ENCODE measurements at places on chromosomes 2 and 18.

- no peak for DNase-seq
Measured at GRCh38 chr18:54033052-54033451, 191.4 kb downstream of the MBD2 start.

GRCh38 chr18:78127041-78127440 lies 852.6 kb upstream of the SALL3 start:
- no peak for DNase-seq

DNA sequence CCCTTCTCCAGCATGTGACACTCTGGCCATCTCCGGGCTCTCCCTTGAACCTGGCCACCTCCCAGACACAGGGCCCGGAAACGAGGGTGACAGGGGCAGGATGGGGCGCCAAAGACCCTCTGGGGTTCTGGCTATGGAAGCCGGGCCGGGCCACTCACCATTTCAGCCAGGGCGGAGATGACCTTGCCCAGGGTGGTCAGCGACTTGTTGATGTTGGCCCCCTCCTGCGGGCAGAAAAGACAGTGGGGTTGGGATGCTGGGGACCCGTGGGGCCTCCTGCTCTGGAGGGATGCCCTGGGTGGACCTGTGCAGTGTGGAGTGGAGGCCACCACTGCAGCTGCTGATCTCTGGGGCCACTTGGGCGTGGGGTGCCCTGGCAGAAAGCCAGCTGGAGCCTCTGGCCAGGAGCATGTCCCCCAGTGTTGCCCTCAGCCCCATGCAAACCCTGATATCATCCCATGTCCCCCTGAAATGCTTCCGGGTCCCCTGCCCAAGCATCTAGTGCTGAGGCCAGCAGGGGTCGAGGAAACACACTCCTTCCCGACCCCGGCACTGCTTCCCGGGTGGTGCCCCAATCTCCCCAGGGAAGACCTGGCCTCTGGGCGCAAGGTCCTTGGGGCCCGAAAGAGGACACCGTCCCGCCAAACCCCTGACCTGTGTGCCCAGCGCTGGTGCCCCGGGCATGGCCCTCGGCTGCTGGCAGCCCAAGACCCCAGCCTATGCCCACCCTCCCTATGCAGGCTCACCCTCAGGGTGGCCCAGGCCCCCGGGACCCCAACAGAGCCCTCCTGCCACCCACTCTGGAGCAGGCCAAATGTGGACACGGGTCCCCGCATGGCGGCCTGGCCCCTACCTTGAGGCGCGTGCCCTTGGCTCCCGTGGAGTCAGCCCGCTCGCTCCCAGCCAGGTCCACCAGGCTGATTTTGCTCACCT lies 36.9 kb downstream of the KIF1A start:
- no peak for DNase-seq

GRCh38 chr2:24818721-24819167 lies 25.5 kb downstream of the CENPO start:
- no peak for DNase-seq

DNA sequence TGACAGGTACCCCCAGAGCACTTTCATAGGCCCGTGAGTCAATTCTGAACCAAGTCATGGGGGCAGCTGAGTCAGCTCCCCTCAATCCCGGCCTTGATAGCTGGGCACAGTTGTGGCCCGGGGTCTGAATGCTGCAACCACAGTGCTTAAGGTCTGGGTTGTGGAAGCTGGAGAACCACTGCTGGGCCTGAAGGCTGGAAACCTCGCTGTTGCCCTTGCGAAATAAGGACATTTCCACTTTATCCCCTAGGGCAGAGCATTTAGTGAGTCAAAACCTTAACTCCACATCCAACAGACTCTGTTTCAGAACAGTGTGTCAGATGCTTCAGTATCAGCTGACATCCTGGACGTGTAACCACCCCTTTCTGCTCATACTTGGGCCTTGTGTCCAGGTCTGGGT lies 58.6 kb downstream of the SP110 start:
- DNase-seq: no peak

GRCh38 chr2:123656590-123656989 lies 368.5 kb upstream of the CNTNAP5 start:
- DNase-seq: no peak

- DNase-seq: peak; percentile 65
Measured at GRCh38 chr2:241803387-241804325, 5.3 kb upstream of the NEU4 start.

DNA sequence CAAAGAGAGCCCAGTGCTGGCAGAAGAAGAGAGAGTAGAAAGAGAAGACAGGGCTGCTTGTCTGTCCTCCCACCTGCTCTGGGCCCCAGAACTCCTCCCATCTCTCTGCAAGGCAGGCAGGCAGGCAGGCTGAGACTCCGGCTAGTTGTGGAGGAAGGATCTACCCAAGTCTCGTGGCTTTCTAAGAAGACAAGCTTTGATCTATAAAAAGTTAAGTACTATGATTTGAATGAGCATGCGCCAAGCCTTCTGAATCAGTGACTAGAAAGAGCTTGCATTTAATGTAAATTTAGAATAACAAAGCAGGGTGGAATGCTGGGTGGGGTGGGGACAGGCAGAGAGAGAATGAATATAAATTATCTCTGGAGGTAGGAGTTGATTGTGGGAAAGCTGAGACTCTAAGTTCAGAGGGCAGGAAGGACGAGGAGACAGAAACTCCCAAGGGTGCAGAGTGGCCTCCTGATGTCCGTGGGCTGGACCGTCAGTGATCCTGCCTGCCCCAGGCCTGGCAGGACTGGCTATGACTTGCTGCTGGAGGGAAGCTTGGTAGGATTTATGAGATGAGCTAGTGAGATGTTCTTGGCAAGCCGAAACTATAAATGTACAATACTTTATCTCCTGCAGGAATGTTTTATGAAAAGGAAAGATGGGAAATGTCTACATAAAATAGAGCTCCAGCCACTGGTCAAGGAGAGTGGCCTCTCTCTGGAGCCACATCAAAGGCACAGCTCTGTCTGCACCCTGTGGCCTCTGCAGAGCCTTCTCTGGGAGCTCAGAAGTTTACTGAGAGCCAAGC lies 447.5 kb downstream of the TNS1 start:
- DNase-seq: no peak

DNA sequence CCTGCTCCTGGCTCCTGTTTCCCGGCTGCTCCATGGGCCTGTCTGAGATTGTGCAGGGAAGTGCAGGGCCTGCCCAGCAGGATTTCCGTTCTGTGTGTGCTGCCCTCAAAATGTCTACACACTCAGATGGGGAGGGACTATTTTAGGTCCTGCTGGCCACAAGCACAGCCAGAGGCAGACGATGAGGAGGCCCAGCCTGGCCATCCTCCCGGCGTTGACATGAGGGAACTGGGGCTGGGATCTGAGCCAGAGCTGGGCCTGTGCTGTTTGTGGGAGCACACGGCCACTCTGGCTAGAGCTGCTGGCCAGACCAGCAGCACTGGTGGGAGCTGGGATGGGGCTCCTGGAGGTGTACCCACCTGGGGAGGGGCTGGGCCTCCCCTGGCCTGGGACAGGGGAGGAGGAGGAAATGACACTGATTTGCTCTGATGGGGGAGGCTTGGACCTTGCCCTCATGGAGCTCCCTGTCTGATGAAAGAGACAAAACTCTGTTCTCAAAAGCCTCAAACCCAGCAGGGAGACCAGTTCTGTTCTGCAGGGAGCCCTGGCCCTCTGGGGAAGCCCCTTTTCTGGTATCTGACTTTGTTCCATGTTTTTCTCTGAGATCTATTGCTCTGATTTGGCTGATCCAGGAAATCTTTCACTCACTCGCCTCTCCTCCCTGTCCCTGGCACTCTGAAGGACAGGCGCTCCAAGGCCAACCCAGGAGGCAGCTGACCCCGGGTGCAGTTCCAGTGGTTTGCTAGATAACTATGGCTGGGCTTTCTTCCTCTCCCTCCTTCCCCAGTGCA lies 161.8 kb downstream of the DYSF start:
- DNase-seq: no peak

DNA sequence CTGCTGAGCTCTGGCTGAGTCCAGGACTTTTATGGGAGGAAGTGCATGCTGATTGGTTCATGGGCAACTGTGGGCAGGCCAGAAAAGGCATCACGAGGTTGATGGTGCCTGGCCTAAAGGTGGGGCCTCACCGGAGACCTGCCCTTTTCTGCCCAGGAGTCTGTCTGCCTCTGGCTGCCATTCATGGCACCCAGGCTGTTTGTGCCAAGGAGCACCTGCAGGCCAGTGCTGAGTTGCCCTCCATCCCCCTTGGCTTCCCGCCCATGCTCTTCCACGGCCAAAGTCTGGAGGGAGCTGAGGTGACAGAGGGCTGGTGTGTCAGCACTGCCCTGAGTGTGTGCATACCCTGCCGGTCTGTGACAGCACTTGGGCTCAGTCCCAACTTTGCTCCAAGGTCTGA lies 123.2 kb downstream of the PTH2R start:
- no peak for DNase-seq

DNA sequence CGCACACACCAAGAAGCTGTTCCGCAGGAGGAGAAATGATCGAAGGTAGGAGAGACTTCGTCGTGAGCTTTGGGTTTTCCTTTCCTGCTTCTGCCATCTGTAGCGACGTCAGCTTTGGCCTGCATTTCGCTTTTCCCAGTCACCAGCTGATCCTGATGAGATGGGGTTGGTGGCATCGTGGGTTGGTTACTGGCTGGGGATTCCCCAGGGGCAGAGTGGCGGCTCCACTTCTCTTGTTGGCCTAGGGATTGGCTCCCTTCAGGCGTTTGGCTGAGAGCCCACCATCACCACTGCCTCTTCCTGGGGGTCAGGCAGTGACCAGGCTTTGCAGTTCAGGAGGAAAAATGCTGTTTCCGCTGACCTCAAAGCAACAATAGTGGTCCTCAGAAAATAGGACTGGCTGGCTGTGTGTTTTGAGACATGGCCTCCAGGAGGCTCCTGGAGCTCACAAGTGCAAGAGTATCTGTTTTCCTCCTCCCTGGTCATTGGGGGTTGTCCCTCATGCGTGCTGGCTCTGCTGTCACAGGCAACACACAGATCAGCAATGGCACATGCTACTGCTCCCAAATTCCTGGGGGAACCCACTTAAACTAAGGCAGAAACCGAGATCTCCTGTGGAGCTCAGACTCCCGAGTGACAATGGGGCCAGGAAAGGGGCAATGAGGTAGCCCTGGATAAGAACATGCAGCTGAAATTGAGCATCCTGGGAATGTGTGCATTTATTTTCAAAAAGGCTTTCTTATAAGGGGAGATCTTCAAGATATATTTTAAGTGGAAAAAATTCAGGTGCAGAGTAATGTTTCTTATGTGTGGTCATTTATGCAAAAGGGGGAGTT lies 173.0 kb downstream of the CTIF start:
- no peak for DNase-seq

DNA sequence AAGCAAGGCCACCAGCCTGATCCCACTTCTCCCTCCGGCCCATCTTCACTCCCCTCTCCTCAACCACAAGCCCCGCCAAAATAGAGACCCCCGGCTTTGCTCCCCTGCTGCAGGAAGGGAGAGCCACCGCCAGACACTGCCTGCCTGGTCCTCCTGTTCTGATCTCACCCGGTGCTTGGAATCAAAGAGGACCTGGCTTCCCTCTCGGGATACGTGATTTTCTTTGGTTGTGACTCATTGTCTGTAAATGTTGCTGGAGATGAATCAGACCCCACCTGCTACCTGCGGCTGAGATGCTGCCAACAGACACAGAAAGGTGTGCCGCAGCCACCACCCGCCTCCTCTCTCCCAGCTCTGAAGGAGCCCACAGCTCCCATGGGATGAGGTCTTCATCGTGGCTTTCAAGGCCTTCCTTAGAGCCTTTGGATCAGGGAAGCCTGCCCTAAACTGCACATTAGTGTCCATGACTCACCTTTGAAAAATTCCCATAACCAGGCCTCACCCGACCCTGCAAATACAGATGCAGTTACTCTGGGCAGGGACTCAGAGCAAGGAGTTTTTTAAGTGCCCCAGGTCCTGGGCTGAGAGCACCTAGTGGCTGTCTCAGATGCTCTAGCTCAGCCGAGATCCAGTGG lies 79.4 kb upstream of the ZNF532 start:
- DNase-seq: no peak

GRCh38 chr2:26578581-26578980 lies 62.6 kb downstream of the CIB4 start:
- DNase-seq: no peak

DNA sequence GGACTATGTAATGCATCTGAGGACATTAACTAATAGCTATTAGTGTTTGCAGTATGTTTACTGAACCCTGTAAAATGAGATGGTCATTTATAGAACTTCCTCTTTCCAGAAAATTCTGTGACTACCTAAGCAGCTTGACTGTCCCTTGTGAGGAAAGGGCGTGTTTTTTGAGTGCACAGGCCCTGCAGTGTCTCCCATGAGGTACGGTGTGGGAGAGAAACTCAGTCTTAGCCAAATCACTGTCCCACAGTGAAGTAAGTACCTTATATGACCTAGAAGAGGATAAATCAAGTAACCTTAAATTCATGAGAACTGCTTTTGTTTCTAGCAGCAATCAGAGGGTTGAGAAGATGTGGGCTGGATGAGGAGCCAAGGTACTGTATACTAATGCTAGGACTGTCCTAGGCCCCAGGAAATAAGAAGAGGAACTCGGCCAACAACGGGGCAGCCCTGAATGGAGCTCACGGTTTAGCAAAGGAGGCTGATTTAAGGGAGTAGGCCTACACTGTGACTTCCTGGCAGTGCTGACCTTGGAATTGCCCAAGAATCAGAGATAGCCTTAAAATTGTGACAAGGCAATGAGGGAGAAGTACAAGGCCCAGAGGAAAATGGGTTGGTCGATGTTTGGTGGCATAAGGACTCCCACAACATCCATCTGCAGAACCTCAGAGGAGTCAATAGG lies 103.5 kb upstream of the CTAGE1 start:
- no peak for DNase-seq

DNA sequence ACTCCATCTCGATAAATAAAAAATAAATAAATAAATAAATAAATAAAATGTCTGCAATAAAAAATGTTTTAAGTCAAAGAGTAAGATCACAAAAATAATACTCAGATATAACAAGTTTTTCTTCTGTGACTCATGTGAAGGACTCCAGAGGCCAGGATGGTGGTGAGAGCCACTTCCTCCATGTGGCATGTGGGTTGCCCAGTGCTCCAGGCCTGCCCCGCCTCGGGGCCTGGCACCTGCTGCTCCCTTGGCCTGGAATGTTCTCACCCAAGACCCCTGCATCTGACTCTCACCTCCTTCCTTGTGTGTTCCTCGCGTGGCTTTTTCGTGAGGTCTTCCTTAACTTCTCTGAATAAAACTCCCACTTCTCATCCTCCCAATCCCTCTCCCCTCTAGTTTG lies 77.4 kb upstream of the LDLRAD4 start:
- no peak for DNase-seq

DNA sequence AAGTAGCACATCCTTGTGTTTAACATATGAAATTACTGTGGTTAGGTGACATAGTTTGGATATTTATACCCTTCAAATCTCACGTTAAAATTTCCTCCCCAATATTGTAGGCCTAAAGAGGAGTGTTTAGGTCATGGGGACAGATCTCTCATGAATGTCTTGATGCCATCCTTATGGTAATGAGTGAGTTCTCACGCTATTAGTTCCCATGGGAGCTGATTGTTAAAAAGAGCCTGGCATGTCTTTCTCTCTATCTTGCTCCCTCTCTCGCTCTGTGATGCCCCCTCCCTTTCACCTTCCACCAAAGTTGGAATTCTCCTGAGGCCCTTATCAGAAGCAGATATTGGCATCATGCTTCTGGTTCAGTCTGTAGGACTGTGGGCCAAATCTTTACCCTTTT lies 660.1 kb downstream of the ADCYAP1 start:
- DNase-seq: no peak

Measured in NCI-H526 treated with DMSO at 0.1 percent for 48 hours (cell line).